ENCODE measurements at places on chromosomes 4 and X.

- DNase-seq = no peak
These were observed 30.0 kb downstream of the CLCN3 start for GRCh38 chr4:169650227-169650936.

- DNase-seq = no peak
These were observed 22.1 kb downstream of the SH3RF1 start for GRCh38 chr4:169248645-169249044.

- no peak for DNase-seq
These were observed 39.1 kb downstream of the MTNR1A start for GRCh38 chr4:186516287-186516686.

DNA sequence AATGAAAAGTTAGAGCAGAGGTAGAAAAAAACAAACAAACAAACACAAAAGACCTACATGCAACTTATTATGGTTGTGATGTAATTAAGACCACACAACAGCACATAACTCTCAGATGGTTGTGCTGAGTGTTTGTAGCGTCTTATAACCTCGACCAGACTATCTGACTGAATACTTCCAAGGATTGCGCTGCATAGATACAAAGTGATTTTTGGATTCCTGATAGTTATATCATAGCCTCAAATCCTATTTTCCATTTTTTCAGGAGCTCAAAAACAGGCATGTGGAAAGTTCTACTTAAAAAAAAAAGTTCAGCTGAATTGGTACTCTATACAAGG is 236.1 kb downstream of the SPRY1 start:
- DNase-seq = no peak

- DNase-seq = no peak
These were observed 1.6 kb upstream of the PFKFB1 start for GRCh38 chrX:54995621-54996020.

GRCh38 chrX:69362354-69362753 is 141.8 kb upstream of the NALF2 start:
- DNase-seq = no peak

GRCh38 chrX:72621163-72621562 is 48.5 kb upstream of the HDAC8 start:
- DNase-seq = no peak

DNA sequence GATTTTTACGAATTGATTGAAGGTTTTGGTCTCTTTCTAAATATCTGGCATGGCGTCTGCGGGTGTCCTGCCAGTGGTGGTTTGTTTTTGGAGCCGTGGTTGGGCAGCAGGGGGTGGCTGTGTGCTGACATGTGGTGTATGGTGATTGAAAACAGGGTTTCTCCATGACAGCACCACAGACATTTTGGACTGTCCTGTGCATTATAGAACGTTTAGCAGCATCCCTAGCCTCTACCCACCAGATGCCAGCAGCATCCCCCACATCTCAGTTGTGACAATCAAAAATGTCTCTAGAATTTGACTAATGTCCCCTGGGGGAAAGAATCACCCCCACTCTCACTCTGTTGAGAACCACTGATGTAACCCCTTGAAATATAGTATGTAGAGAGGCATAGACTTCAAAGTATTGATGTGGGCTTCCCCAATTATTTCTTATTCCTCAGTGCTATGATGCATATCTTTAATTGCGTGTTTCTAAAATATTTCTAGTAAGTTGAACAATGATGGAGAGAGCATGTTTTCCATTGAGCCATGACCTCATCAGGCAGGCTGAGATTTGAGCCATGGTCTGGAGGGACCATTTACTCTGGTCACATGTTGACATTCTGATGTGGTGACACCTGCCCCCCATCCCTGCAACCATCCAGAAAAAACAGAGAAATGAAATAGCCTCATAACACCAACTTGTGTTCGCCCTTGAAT is 77.4 kb upstream of the MID1 start:
- DNase-seq = no peak

DNA sequence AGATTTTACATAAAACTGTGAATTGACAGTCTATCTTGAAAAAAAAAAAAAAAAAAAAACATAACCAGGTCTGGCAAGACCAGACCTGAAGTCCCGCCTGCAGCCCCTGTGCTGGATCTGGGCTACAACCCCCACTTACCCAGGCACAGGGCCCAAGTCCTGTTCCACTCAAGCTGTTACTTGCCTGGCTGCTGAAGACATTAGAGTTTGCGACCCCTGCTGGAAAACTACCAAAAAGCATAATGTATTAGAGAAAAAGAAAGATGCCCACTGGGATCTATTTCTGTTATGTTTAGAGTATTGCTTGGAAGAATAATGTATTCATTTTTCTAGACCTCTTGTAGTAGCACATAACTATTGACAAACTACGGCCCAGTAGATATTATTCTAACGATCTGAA is 4.7 kb downstream of the HS3ST1 start:
- DNase-seq = peak; percentile 72

DNA sequence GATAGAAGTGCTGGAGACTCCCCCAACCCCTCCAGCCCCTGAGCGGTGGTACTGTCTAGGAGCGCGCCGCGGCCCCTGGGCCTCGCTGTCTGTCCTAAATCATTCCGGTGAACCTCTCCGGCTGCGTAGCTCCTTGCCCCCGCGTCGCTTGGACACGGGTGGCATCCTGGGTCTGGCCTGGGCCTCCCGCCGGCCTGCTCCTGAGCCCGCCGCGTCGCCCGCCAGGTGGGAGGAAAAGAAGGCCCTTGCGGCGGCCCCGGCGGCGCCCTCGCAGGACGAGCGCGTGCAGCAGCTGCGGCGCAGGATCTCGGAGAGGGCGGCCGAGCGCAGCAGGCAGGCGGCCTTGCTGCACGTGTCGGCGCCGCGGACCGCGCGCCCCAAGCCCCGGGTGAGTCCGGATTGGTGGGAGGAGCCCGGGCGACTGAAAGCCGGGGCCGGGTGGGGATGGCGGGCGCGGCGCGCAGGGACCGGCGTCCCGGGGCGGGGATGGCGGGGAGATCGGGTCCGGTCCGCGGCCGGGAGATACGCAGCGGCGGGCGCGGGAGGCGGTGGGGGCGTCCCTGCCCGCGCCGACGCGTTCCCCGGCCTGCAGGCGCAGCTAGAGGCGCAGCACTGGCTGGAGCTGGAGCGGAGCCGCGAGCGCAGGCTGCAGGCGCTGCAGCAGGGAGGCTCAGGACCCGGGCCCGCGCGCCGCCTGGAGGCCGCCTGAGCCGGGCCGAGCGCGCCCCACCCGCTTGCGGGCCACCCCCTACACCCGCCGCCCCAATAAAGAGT is 6.5 kb upstream of the RNF4 start:
- DNase-seq = peak; percentile 83

DNA sequence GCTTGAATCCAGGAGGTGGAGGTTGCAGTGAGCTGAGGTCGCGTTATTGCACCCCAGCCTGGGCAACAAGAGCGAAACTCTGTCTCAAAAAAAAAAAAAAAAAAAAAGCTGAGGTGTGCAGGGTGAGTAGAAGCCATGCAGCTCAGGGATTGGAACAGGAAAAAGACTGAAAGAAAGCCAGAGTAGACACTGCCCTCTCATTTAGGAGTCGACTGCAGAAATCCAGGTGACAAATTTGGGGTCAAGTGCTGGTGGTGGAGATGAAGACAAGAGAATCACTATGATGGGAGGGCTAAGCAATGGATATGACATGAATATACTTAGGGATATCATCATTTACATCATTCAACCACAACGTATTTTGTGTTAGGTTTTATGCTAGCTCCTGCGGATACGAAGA is 1.9 kb downstream of the NEIL3 start:
- no peak for DNase-seq

DNA sequence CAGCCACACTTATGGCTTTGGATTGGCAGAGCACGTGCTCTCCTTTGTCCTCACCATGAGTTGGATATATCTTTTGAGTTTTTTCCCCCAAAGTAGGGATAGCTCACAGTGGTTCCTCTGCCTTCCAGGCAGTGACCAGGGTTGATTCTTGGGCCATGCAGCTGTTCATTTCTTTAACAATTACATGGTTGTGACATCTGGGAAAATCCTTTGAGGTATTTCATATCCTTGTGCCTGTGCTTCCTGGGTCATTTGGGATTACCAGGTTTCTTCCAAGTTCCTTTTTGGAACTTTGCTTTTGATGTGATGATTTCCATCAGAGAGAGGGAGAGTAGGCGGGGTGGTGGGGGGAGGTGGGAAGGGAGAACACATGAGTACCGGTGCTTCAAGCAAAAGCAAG is 15.6 kb downstream of the BCORL1 start:
- no peak for DNase-seq

- no peak for DNase-seq
These were observed 10.4 kb downstream of the AWAT1 start for GRCh38 chrX:70244881-70245280.

DNA sequence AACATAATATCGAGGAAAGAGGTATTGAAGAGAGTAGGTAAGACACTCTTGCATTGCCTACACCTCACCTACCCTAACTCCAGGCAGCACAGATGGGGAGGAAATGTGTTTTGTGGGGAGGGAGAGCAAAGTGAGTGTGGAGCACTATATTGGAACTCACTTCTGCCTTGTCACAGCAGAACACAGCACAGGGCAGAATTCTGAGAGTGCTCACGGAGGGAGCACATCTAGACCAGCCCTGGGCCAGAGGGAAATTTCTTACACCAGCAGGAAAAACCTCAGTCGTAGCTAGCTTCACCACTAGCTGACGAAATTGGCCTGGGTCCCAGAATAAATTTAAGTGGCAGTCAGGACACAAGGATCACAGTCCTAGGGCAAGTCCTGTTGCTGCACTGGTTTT is 517.3 kb downstream of the TMA16 start:
- DNase-seq = no peak

- no peak for DNase-seq
These were observed 384.6 kb downstream of the HNRNPD start for GRCh38 chr4:81989202-81989601.

- DNase-seq = peak; percentile 9
These were observed 41.8 kb downstream of the C4orf50 start for GRCh38 chr4:5976431-5976830.

- DNase-seq = no peak
These were observed 18.5 kb downstream of the CPZ start for GRCh38 chr4:8610858-8611616.

DNA sequence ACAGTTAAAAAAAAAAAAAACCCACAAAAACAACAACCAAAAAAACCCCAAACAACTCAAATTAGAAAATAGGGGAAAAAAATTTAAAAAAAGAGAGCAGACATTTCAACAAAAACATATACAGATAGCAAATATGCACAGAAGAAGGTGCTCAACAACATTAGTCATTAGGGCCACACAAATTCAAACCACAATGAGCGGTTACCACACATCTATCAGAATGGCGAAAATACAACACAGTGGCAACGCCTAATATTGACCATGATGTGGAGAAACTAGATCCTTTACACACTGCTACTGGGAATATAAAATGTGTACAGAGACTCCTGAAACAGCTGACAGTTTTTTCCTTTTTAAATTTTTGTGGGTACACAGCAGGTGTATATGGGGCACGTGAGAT is 19.4 kb downstream of the LYAR start:
- DNase-seq = no peak

DNA sequence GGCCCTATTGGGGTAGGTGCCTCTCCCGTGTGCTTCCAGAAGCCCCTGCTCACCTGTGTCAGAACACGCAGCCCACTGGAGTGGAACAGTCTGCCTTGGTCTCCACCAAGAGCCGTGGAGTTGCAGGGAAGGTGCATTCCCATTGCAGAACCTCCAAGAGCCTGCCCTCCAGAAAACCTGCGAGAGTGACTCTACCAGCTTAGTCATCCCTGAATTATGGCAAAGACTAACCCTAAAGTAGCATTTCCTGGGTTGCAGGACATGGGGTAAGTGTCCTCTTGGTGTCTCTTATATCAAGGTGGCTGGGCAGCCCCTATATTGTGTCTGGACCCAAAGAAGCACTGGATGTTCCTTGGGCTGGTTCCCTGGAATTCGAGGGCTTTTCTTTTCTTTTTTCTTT is 224.6 kb downstream of the BCOR start:
- no peak for DNase-seq

DNA sequence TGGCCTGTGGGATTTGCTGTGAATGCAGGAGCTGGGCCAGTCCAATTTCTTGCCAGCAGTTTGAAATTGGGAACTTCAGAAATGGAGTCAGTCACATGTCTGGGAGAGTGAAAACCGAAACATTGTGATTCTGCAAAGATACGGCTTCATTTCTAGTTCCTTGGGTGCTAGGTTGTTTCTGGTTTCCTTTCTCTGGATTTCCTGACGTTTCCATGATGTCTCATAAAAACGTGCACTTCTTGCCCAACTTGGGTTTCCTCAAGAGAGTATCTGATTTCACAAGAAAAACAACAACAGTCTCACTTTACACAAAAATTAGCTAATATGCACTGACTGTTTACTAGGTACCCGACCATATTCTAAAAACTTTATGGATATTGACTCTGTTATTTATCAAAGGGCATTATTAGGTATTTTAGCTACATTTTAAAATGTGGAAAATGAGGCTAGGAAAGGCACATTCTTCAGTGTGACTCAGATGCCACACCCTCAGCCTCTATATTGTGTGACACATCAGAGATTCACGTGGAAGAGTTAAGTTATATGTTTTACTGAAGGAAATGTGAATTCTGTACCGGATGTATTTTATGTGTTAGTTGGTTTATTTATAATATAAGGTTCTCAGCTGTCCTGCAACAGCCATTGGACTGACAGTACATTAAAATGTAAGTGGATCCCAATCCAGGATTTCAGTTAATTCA is 225.0 kb upstream of the PUDP start:
- no peak for DNase-seq

GRCh38 chr4:133720001-133720400 is 481.6 kb downstream of the PABPC4L start:
- DNase-seq = no peak

GRCh38 chr4:77465271-77465670 is 140.3 kb upstream of the CXCL13 start:
- peak; percentile 32 for DNase-seq

GRCh38 chr4:184280591-184281071 is 63.0 kb upstream of the ENPP6 start:
- DNase-seq = no peak

GRCh38 chr4:102598762-102599374 is 97.7 kb downstream of the NFKB1 start:
- no peak for DNase-seq

DNA sequence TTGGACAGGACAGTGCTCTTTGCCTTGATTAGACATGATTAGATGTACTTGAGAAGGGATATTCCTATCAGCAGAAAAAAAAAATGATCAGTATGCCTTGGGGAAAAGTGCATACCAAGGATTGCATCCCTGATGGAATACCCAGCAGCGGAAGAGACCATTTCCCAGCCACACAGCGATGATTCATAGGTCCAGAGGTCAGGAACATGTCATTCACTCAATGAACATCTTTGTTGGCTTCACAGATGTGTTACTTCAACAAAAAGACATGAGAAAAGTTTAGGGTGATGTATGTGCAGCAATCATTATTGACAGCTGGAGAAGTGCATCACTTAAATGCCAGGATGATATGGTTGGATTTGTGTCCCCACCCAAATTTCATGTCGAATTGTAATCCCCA is 293.5 kb downstream of the ZNF674 start:
- DNase-seq = no peak

Measured in hematopoietic multipotent progenitor cell treated with erythropoietin and hydrocortisone succinate and interleukin-3 and kit ligand, for 6 days (in vitro differentiated cells).